H4 (cell line): ENCODE measurements at places on chromosomes 13 and 19. TPM values are rescaled to one million over a fixed set of nuclear protein-coding genes. Genes with fewer than 3 reads are reported as not detected.

DNA sequence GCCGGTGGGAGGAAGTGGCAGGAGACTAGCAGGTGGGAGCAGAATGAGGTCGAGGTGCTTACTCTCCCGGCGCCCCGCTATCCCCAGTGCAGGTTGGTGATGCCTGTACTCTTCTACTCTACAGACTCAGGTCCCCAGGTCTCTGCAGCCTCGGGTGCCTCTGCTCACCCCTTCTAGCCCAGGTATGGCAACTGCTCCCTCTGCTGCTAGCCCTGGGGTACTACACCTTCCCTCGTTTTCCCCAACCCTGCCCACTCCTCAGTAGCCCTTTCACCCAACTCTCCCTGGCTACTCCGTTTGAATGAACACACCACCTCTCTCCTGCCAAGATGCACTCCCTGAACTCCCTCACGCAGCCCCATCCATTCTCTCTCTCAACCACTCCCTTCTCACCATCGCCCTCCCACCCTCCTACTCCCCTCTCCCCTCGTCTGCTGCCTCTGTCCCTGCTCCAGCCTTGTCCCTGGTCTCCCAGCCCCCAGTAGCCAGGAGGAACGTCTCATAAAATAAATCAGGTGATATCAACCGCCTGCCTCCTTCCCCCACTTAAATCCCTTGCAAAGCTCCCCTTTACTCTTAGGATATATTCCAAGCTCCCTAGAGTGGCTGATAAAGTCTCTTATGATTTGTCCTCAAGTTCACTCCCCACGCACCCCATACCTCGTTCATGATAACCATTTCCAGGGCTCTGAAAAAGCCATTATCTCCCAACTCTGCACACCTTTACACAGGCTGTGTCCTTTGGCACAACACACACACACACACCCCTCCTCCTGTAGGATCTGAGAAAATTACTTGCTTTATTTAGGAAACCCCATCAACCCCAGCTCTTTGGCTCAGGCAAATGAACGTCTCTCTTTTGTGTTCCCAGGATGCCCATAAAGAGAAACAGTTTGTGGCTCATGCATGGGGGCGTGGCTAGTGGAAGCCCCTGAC, 8.2 kb upstream of the MEIS3 start:
- peak; percentile 78 for DNase-seq

- DNase-seq, result no peak
Measured at GRCh38 chr13:110817143-110817542, 97.7 kb downstream of the ANKRD10 start.

SCN1B gene
- total RNA-seq, result 9.3 and 9.5 TPM in 2 replicates

FFAR3 gene
- total RNA-seq, result 0.21 TPM in 1 of 2 replicates, not detected in the other

DNA sequence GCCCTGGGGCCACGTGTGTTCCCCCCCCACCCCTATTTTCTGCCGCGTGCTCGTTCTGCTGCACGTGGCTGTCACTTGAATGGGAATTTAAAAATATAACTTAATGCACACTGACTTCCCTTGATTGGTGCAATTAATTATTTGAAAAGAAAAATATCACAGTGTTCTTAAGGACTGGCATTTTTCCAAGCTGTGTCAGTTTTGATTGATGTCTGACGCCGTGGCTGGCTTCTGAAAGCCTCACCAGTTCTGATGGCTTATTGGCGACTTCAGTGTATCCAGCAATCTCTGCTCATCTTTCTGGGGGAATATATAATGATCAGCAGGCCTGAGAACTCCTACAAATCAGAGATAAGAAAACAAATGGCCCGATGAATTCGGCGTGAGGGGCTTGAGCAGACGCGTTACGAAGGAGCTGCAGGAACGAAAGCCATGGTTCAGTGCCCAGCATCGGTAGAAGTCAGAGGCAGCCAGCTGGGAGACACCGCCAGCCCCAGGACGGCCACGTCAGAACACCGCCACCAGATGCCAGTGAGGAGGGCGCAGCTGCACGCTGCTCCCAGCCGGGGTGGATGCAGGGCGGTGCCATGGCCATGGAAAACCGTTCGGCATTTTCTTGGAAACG, 111.2 kb downstream of the KDM4B start:
- DNase-seq, result no peak

KLK3 gene
- total RNA-seq, result not detected in 2 replicates

MBD3L2 gene
- total RNA-seq, result not detected in 2 replicates

GRCh38 chr13:40522282-40522681, 144.2 kb downstream of the FOXO1 start:
- no peak for DNase-seq

ZSWIM9 gene
- 0.54 and 0.84 TPM in 2 replicates for total RNA-seq

CD209 gene
- 0.10 TPM in 1 of 2 replicates, not detected in the other for total RNA-seq

ZNF625 gene
- total RNA-seq, result 3.0 and 6.9 TPM in 2 replicates

- no peak for DNase-seq
Measured at GRCh38 chr13:75055296-75055695, 426.7 kb downstream of the TBC1D4 start.

GRCh38 chr13:38697628-38698333, 10.9 kb downstream of the FREM2 start:
- DNase-seq, result no peak

DNA sequence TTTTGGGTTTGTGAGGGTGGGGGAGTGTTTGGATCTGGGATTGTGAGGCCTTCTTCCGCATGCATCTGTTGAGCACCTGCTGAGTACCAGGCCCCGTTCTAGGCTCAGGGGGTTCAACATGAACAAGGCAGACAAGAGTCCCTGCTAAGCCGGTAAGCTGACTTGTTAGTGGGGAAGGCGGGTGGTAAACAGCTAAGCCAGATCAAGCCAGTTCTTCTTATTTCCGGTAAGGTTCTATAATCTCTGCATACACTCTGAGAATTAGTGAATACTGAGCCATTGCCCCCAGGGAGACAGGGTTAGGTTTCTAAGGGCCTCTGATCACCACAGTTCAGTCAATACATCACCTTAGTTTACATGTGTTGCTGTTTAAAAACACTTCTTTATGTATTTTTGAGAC, 9.9 kb upstream of the EHD2 start:
- DNase-seq, result no peak

FAM83E gene
- 0.06 and 1.6 TPM in 2 replicates for total RNA-seq

CAPN12 gene
- total RNA-seq, result not detected in 2 replicates

YIPF2 gene
- 31.7 and 42.5 TPM in 2 replicates for total RNA-seq

- DNase-seq, result no peak
Measured at GRCh38 chr13:111269508-111269907, 50.9 kb upstream of the TEX29 start.

DNA sequence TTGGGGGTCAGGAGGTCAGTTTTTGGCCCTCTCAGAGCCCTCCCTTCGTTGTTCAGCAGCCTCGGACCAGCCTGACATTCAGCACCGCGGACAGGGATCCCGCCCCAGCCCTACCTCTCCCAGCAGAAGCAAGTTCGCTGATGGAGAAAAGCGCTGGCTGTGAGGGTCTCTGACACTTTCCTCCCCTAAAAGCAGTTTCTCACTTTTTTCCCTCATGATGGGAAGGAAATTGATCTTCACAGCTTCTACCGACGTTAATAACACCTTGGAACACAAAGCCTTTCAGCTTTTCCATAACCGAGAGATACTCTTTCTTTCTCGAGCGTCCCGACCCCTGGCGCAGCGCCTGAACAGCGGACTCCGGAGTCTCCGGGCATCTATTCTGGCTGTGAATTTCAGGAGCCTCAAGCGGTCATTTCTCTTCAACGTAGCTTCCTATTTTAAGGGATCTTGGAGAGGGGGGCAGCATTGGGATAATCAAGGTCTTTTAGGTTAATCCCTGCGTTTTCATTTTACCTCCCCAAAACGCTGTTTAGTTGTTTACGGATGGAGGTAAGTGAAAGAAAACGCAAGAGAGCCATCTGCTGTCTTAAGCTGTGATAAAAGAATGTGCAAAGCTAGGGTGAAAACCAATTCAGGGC, 467.2 kb downstream of the ITGBL1 start:
- DNase-seq, result no peak

PTGIR gene
- 0.06 and 0.08 TPM in 2 replicates for total RNA-seq

HPN gene
- total RNA-seq, result not detected in 2 replicates

- peak; percentile 20 for DNase-seq
Measured at GRCh38 chr13:50375792-50376191, 360.5 kb downstream of the KCNRG start.

DNA sequence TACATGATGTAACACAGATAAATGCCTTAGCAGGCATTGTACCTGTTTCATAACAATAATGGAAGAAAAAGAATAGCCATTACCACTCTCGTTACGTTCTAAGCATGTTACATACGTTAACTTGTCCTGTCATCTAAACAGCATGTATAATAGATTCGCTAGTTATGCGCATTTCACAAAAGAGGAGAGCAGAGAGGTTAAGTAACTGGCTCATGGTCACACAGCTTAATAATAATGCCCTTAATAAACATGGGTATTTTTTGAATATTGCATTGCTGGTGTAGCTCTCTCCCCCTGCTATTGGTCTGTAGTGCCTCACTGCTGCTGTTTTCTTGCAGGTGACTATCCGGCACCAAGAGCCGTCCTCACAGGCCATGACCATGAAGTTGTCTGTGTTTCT, 188.3 kb upstream of the MAB21L1 start:
- DNase-seq, result no peak

GRCh38 chr13:75181906-75182305, 300.1 kb downstream of the TBC1D4 start:
- DNase-seq, result no peak

AKAP11 gene
- 7.4 and 11.2 TPM in 2 replicates for total RNA-seq

DNA sequence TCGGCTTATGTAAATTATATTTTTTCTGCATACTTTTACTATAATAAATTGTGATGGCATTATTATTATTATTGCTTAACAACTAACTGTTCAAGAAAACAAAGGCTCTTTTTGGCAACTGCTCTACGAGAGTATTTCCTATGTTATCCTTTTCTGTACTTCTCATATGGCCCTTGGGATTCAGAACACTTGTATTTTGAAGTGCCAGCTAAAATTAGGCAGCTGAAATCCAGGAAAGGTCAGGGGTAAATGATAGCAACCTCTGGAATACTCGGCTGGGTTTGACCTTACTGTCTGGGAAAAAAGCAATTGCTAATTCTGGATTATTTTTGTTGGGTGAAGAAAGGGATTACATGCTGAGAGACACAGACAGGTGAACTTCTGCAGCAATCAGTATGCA, 23.9 kb downstream of the EDNRB start:
- DNase-seq, result no peak

- peak; percentile 42 for DNase-seq
Measured at GRCh38 chr19:53553865-53554791, 16.2 kb downstream of the ZNF331 start.

SAMD4B gene
- total RNA-seq, result 33.9 and 35.3 TPM in 2 replicates
